ENCODE measurements at places on chromosomes 7 and 10.

- no peak for DNase-seq
Observed at GRCh38 chr10:78759456-78760120, 309.2 kb upstream of the ZMIZ1 start.

GRCh38 chr7:95957510-95957909 lies 185.2 kb downstream of the DYNC1I1 start:
- no peak for DNase-seq

DNA sequence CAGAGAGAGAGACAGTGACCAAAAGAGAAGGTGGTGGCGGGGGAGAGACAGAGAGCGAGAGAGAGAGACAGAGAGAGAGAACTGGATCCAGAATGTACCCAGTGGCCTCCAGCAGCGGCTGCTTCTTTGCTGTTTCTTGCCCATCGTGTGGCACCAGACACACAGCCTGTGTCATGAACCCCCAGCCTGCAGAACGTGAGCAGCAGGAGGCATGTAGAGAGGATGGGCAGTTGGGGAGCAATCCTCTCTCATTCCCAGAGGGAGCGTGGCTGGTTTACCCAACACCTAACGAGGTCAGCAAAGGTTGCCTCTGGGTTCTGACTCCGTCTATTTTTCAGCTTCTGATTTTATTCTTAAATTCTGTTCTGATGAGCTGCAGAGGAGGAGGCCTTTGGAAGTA lies 168.1 kb downstream of the ADARB2 start:
- DNase-seq = no peak

- DNase-seq = no peak
Observed at GRCh38 chr10:131656431-131656841, 244.4 kb upstream of the PPP2R2D start.

- no peak for DNase-seq
Observed at GRCh38 chr7:22356010-22356691, 803 bp downstream of the RAPGEF5 start.

DNA sequence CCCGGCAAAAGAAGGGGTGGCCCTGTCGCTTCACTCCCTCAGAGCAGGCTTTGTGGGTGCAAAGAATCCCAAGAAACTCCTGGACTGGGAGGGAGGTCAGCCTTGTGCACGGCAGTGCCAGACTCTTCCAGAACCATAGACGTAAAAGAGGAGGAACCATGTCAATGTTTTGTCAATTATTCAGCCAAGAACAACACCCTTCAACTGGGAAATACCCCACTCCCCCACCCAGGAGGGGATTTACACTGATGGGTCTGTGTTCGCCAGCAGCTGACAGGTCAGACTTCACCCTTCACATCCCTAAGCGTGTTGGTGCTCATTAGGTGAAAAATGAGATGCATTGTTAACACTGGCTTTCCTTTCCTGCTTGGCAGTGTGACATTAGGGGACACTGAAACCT lies 116.8 kb upstream of the BMPER start:
- DNase-seq = no peak

- DNase-seq = no peak
Observed at GRCh38 chr10:22437620-22438588, 92.6 kb downstream of the SPAG6 start.

GRCh38 chr7:16695621-16696237 lies 49.7 kb downstream of the BZW2 start:
- DNase-seq = peak; percentile 50
